ENCODE measurements at places on chromosomes 7 and 10. TPM values are rescaled to one million over a fixed set of nuclear protein-coding genes. Genes with fewer than 3 reads are reported as not detected.

GRCh38 chr10:86342111-86342863 is 24.3 kb downstream of the GRID1 start:
- no peak for DNase-seq

DNA sequence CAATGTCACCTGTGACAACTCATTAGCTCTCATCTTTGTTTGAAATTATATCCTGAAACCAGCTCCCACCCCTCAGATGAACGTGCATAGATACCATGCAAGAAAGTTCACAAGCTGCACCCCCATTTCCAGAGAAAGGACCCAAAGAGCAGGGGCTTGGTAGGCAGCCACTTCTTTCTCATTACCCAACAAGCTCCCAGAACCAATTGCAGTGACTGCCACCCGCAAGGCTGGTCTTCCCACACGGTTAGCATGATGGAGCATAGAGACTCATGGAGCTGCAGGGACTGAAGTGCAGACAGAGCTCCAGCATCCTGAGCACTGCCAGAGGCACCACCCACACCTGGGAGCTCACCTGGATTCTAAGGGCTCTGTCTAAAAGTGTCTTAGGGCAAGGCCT is 28.5 kb downstream of the FRMPD2 start:
- no peak for DNase-seq

DNA sequence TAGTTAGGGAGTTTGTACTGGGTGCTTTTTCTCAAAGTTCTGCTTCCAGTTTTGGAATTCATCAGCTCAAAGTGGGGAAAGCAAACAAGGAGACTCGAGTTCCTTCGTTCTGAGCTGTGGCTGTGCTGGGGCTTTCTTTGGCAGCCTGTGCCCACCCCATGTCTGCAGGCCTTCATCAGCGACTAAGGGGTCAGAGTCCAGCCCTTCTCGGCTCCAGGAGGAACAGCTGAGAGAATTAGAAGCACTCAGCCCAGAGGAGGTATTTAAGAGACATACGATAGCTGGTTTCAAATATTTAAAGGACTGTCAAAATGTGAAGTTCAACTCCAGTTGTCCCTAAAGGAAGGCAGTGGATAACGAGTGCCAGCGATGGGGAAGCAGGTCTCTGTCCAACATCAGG is 41.3 kb downstream of the SH3PXD2A start:
- peak; percentile 64 for DNase-seq

- no peak for DNase-seq
These were observed 1.3 kb downstream of the TFPI2 start for GRCh38 chr7:93889261-93889660.

- DNase-seq = no peak
These were observed 220.6 kb downstream of the ADRA2A start for GRCh38 chr10:111297351-111297848.

Gene INPP5A
- 41.5 TPM for total RNA-seq

DNA sequence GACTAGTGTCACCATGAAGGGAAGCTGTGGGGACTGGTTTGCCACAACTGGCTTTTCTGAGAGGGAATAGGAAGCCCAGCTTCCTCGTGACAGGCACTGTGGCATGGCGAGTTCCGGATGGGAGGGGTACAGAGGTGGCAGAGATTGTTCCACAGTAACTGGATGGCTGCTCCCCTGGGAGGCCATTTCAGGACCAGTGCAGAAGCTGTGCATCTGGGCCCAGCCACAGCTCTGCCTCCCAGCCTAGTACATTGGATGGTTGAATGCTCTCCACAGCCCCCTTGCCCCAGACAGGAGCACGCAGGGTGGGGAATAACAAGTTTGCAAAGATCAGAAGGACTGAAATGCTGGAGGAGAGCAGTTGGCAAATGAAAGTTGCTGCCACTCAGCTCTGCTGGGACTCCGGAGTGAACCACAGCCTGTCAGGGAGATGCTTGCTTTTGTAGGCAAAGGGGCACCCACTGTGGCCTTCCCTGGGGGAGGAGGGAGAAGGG is 51.8 kb downstream of the GSDME start:
- no peak for DNase-seq

- DNase-seq = no peak
These were observed 316.0 kb upstream of the SEMA3C start for GRCh38 chr7:81234896-81235295.

DNA sequence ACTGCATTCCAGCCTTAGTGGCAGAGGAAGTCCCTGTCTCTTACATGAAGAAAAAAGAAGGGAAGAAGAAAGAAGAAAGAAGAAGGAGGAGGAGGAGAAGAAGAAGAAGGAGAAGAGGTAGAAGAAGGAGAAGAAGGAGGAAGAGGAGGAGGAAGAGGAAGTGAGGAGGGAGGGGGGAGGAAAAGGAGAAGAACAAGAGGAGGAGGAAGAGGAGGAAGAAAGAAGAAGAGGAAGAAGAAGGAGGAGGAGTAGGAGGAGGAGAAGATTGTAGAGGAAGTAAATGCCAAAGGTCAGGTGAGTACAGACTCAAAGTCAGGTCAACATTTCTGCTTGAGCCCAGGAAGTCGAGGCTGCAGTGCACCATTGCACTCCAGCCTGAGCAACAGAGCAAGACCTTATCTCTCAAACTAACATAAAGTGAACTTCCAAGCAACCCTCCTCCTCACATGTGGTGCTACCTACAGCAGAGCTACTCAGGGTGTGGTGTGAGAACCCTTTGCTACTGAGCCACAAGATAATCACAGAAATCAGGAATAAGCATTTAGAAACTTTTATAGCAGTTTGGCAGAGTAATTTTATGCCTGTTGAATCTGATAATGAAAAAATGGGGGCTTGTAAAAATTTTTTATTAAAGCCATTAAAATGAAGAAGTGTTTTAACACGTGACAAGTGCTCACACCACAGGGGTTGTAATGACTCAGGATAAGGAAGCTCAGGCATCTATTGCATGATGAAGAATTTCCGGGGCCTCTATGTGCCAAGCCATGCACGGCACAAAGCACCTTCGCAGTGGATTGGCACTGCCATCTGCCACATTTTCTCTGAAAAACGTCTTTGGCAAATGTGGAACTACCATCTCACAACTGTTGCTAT is 224.9 kb upstream of the AUTS2 start:
- DNase-seq = no peak

Gene HMX3
- total RNA-seq = 0.64 TPM

Gene PTF1A
- not detected for total RNA-seq

DNA sequence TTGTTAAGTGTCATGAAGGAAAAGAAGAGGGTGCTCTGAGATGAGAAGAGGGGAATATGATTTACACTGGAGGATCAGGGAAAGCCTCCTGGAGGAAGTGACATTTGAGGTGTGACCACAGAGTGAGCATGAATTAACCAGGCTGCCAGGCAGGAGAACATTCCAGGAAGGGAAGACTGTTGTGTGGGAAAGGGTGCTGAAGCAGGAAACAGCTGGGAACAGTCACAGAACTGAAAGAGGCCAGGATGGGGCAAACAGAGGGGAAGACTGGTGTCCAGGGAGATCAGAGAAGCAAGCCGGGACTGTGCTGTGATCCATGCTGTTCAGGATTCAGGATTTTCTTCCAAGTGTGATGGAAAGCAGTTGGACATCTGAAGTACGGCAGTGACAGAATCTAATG is 14.9 kb downstream of the HIPK2 start:
- no peak for DNase-seq

Gene PDE6C
- total RNA-seq = not detected

Gene NPC1L1
- total RNA-seq = 0.10 TPM

Gene CDHR1
- total RNA-seq = 105 TPM

GRCh38 chr10:114046087-114046458 is 2.4 kb downstream of the ADRB1 start:
- DNase-seq = no peak

Gene BBS9
- 10.9 TPM for total RNA-seq

DNA sequence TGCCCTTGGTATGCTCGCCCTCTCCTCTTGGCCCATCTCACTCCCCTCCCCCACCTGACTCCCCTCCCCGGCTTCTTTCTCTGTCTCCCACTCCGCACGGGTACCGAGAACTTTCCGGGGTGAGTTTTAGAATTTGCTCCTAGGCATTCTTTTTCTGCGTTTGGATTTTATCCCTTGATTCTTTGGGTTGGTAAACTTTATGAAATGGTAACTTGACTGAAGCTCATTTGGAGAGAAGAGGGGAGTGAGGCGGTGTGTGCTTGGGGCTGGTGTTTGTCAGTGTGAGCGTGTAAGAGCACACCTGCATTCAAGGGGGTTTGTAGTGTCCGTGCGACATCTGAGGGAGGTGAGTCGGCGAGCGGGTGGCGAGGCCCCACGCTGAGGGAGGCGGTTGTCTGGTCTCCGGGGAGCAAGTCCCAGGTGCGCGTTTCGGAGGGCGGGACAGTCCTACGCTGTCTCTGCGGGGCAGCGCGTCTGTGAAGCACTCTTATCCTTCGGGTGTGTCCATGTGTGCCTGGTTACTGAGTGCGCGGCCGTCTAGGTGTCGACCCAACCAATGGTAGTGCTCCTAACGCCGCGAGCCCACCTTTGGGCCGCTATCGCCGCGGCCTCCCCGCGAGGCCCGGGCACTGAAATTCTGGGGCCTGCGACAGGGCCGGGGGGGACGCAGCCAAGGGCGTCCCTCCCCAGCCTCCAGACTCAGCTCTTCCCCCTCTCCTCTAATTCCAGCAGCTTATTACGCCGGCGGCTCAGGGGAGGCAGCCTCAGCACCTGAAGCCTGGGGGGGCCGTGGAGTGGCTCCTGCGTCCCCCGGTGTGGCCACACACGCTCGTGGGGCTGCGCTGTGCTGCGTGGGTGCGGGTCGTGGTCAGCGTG is 2.6 kb upstream of the ZNF503 start:
- peak; percentile 57 for DNase-seq

Gene CFAP70
- total RNA-seq = 0.72 TPM

Gene ASZ1
- total RNA-seq = not detected

Gene FKBP6
- not detected for total RNA-seq

DNA sequence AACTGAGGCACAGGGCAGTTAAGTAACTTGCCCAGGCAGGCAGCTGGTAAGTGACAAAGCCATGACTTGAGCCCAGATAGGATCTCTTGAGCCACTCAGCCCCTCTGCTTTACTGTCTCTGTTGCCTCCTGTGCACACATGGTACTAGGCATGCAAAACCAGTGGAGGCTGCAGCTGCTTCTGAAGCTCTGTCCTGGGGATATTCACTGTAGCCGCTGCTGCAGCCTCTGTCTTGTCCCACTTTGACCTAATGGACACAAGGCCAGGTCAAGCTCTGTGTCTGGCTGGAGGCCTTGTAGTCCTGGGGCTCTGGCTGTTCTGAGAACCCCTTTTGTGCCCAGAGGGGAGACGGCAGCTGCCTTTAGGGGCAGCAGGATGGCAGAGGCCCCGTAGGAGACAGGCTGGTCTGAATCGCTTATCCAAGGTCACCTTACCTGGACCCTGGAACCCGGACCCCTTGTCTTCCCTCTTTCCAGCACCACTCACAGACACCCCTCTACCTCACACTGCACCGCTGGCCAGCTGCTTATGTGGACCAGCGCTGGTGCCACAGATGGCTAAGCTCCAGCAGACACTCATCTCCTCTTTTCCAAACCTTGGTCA is 57.6 kb downstream of the TSPAN15 start:
- DNase-seq = no peak

DNA sequence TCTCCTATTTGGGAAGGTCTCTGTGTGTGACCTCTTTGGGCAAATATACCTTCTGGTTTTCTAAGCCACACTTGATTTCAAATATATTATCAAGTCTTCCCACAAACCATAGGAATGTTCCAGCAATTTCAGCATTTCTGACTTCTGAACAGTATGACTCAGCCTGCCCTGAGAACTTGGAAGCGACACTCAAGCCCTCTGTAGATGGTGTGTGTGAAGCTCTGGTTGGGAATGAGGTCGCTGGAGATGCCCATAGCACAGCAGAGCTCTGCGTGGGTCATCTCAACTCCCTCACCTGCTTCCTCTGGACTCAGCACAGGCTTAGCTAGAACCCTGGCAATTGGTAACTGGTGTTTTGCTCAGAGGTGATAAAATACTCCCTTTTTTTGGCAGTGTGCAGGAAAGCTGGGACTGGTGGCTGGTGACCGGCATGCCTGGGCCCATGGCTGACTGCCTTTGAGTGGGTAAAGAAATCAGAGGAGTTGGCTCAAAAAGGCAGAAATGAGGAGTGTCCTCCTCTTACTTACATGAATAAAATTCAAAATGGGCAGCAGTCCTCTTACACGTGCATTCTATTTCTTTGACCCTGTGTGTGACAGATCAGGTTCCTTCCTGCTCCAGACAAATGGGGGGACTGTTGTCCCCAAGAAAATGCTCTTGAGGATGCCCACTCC is 87.5 kb upstream of the NRP1 start:
- no peak for DNase-seq

- no peak for DNase-seq
These were observed 646.2 kb upstream of the GRM3 start for GRCh38 chr7:85997515-85997914.

GRCh38 chr10:48400129-48400849 is 93.8 kb downstream of the MAPK8 start:
- DNase-seq = no peak

- DNase-seq = no peak
These were observed 49.4 kb upstream of the GTF2IRD1 start for GRCh38 chr7:74404388-74404700.

Gene PIP4K2A
- total RNA-seq = 12.1 TPM

GRCh38 chr7:14691034-14691433 is 211.5 kb downstream of the DGKB start:
- no peak for DNase-seq

DNA sequence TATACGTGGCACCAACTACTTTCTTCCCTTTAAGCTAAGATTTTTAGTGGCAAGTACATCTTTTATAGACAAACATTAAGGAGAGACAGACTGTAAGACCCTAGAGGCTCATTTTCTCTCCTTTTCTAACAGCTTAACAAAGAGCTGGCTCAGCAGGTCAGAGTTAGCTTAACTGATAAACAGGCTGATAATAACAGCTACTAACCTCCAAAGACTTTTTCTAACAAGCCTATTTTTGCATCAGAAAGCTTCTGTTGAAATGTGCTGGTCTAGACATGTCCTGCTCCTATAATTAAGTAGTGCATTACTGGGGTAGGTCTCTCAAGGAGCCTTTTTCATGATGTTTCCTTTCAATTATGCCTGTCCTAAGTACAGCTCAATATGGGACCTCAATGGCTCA is 238.2 kb upstream of the FAM3C start:
- no peak for DNase-seq

Gene LAMB4
- not detected for total RNA-seq

GRCh38 chr10:102412293-102412692 is 6.3 kb downstream of the PSD start:
- no peak for DNase-seq

DNA sequence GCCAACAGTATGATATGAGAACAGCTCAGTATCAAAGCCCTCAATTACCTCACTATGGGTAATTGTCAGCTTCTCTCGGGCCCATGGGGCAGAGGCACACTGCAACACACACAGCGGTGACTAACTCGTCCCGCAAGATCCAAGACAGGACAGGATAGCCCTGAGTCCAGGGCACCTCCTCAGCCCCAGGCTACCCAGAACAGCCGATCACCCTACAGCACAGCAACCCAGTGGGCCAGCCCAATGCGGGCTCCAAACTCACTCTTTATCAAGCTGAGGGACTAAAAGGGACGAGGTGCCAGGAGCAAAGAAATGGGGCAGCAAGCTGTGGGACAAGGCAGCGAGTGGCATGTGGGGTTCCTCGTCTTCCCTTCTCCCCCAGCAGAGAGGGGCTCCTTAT is 765.1 kb downstream of the GRID1 start:
- no peak for DNase-seq
